ENCODE measurements at places on chromosomes 3 and 15. TPM values are rescaled to one million over a fixed set of nuclear protein-coding genes. Genes with fewer than 3 reads are reported as not detected.
A peak's percentile ranks its signal among the peaks of the same experiment; 100 is the strongest.

UQCRC1 gene
- total RNA-seq: 234 TPM

LSAMP gene
- total RNA-seq: 1.9 TPM

DNA sequence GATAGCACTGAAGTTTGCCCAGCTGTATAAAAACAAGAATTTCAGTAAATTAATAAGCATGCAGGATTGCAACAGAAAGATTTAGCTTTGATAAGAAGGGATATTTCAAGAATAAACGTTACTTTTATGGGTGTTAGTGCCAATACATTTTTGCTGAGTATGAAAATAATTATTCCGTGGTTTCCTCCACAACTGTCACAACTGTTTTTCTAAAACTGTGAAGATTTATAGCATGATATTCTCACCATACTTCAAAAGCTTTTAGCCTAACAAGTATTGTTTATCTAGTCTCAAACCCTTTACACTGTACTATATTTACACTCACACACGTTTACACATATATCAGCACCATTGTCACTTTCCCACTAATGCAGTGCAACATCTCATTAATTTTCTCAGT lies 200.5 kb downstream of the TPRG1 start:
- no peak for DNase-seq
- no peaks in the 10 kb centered on the region for H3K36me3 ChIP-seq
- no peak overlapping the region for H3K27ac ChIP-seq
- H3K27me3 ChIP-seq: no peaks in the 10 kb centered on the region
- no peaks in the 10 kb centered on the region for H3K4me1 ChIP-seq

DNA sequence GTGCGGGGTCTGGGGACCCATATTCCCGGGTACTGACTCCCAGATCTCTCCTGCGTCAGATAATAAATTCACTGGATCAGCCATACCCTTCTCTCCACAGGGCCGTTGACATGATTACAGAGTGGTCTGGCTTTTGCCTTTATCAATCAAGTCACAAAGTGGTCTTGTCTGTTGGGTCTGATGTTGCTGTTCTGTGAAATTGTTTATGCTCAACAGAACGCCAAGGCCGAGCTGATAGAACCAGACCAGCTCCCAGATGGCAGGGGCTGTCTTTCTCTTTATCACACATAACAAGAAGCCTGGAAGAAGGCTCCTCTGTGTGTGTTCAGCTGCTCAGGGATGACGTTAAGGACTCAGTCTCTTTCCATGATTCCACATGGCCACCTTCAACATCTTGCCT lies 751 bp upstream of the DCLK3 start:
- no peaks in the 10 kb centered on the region for H3K36me3 ChIP-seq
- H3K27ac ChIP-seq: no peak overlapping the region
- H3K27me3 ChIP-seq: no peaks in the 10 kb centered on the region
- H3K4me3 ChIP-seq: no peak overlapping the region

DNA sequence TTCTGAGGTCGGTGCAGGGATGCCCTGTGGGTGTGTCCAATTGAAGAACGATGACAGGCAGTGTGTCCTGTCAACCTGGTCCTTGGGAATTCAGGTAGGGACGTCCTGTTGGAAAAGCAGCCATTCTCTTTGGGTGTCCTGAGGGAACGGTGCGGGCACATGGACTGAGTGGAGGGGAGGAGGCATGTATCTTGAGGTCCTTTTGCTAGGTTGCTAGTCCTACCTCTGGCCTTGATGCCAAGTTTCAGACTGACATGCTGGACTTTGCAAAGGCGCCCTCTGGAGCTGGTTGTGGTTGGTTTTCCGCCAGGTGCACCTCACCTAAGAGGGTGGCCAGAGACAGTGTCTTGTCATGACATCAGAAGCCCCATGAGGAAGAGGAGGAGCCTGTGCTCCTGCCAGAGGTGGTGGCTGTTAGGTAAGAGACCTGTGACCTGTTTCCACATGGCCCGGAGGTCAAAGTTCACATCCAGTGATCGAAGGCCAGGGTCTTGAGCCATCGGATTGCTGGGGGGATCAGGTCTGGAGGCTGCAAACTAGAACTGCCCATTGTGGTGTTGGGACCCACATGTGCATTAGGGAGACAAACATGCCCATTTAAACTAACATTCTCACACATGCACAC lies 106.3 kb downstream of the SNRPN start:
- H3K4me1 ChIP-seq: no peaks in the 10 kb centered on the region
- DNase-seq: no peak
- H3K4me3 ChIP-seq: peak overlapping the region; percentile 21
- peaks cover 100% of the 10 kb centered on the region for H3K36me3 ChIP-seq
- no peaks in the 10 kb centered on the region for H3K27me3 ChIP-seq

- H3K36me3 ChIP-seq: peaks cover 2% of the 10 kb centered on the region
- H3K27me3 ChIP-seq: no peaks in the 10 kb centered on the region
- peak overlapping the region; percentile 89 for H3K27ac ChIP-seq
- DNase-seq: peak; percentile 77
- peaks cover 89% of the 10 kb centered on the region for H3K4me1 ChIP-seq
- H3K4me3 ChIP-seq: peak overlapping the region; percentile 64
Measured at GRCh38 chr3:50245831-50246516, 10.0 kb downstream of the GNAI2 start.
